ENCODE measurements at places on chromosomes 7 and 10.

- DNase-seq: no peak
These were observed 251.0 kb upstream of the NPSR1 start for GRCh38 chr7:34406848-34407530.

DNA sequence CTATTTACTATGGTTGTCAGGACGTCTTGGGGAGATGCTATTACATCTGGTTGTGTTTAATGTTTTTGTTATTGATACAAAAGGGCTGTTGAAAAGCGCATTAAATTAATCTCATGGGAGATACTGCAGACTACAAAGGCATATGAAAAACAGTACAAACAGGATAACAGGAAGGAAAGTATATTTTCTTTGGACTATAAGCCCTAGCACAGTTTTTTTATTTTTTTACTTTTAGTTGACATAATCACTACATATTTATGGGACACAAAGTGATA, 341.3 kb downstream of the ARL4A start:
- no peak for DNase-seq

DNA sequence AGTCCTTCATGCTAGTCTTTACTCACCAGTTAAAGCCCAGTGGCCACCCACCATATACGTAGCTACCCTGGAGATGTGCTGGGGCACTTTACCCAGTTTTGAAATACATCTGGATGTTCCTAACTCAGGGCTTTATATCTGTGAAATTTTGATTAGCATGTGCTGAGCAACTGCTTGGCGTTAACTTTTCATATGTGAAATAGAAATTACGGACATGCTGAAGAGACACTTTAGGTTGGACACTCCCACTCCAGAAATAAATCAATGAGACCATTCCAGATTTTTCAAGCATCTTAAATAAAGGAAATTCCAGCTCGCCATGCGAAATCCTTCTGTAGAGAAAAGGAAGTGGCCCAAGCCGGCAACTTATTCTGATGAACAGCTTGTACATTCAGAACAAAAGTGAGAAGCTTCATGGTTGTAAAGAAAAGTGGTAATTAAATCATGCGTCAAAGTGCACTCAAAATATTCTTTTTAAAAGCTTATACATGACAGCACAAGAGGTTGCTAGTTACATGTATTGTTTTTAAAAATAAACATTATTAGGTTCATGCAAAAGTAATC, 153.5 kb upstream of the ITGB1 start:
- no peak for DNase-seq

DNA sequence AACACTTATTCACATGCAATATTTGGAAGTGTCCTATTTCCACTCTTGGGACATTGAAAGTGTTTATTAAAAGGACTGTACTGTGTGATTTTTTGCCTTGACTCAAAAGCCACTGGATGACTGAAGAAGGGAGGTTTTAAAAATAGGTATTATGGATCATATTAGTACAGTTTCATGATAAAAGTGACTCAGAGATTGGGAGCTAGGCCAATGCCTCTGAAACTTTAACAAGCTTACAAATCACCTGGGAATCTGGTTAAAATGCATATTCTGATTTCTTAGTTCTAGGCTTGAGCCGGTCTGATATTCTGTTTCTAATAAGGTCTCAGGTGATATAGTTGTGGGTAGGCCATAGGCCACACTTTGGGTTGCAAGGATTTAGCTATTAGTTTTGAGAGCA, 191.2 kb downstream of the PLXDC2 start:
- DNase-seq: no peak

- no peak for DNase-seq
These were observed 1.5 kb upstream of the PRKAR1B start for GRCh38 chr7:728602-729001.
